ENCODE measurements at places on chromosomes 16 and 17. TPM values are rescaled to one million over a fixed set of nuclear protein-coding genes. Genes with fewer than 3 reads are reported as not detected.

The PRSS33 gene
- not detected for total RNA-seq

The NLRC3 gene
- total RNA-seq, result 0.44 TPM

DNA sequence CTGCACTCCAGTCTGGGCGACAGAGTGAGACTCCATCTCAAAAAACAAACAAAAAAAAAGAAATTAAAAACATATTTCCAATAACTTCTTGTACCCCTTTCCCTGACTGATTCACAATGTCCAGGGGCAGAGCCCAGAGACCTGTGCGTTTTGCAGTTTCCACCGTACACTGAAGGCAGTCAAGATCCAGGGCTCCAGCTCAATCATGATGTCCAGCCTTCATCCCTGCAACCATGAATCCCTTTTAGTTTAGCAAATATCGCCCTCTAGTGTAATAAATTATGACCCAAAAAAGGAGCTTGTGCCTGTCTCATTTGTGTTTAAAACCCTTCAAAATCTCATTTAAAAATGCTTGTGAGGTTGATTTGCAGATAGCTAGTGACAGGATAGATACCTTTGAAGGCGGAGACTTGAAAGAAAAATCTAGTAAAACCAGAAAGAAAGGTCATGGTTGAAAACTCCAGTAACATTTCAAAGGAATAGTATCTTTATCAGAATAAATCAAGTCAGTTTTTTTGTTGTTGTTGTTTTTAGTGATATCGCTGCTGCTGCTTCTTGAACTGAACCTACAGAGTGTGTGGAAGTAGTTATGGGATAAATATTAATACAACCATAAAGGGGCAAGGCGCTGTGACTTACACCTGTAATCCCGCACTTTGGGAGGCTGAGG lies 3.7 kb upstream of the ERN1 start:
- no peak overlapping the region for H3K4me3 ChIP-seq
- peak; percentile 46 for DNase-seq
- H3K27ac ChIP-seq, result no peak overlapping the region
- H3K27me3 ChIP-seq, result no peaks in the 10 kb centered on the region
- H3K36me3 ChIP-seq, result no peaks in the 10 kb centered on the region

DNA sequence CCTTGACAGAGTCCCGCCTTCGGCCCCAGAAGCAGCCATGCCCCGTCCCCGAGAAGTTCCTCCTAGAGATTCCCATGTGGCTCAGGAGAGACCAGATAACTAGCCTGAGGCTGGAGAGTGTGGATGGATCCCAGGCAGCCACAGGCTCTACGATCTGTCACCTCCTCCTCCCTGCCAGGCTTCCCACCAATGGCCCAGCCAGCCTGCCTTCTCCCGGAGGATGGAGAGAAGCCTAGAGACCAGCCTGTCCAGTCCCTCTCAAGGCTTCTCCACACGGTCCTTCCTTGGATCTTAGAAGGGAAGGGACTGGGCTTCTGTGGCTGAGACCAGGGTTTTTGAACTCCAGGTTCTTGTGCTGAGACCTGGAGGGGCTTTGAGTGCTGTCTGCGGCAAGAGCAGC lies 1.6 kb upstream of the SMTNL2 start:
- no peak overlapping the region for H3K27ac ChIP-seq
- no peak for DNase-seq
- H3K36me3 ChIP-seq, result no peaks in the 10 kb centered on the region
- H3K4me1 ChIP-seq, result no peaks in the 10 kb centered on the region

DNA sequence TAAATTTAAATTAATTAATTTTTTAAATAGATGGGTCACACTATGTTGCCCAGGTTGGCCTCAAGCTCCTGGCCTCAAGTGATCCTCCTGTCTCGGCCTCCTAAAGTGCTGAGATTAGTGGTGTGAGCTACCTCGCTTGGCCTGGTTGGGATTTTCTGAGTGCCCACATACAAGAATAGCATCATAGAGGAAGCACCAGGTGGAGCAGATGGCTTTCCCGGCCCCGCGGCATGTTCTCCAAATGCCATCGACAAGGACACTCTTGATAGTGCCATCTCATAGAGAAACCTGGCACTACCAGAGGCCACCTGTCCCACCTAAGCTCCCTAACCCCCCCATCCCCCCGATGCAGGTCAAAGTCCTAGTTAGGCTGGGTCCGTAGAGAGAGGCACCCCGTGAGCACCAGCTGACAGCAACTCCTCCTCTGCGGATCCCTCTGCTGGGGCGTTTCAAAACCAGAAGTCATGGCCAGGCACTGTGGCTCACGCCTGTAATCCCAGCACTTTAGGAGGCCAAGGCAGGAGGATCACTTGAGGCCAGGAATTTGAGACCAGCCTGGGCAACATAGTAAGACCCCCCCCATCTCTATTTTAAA lies 65.9 kb downstream of the DNAH3 start:
- no peaks in the 10 kb centered on the region for H3K36me3 ChIP-seq
- no peaks in the 10 kb centered on the region for H3K4me1 ChIP-seq
- no peak overlapping the region for H3K27ac ChIP-seq
- no peaks in the 10 kb centered on the region for H3K27me3 ChIP-seq

DNA sequence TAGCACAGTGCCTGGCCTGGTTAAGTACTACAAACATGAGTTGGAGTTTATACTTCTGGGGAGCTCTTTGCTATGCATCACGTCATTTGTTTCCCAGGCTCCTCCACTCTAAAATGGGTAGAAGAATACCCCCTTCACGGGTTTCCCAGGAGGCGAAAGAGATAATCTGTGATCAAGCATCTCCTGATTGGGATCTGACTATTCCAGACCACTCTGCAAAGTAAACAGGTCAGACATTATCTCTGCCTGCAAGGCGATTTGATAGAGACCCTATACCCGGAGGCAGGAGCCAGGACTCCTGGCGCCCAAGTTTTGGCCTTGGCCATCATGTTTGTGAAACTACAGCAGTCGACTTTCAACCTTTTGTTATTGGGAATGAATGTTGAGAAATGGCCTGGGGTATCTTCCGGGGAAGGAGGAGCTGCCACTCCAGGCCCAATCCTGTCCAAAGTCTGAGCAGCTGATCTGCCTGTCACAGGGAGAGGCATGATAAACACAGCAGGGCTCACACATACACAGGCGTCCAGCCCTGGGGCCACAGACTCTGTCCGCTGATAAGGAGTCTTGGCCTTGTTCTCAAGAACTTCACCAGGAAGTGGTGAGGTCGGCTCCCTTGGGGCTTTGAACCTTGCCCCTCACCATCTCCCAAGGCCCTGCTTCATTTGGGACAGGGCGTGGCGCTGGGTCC lies 199.9 kb downstream of the MAF start:
- DNase-seq, result no peak
- no peaks in the 10 kb centered on the region for H3K4me1 ChIP-seq
- H3K27me3 ChIP-seq, result no peaks in the 10 kb centered on the region
- H3K4me3 ChIP-seq, result no peak overlapping the region
- H3K36me3 ChIP-seq, result no peaks in the 10 kb centered on the region
